ENCODE measurements at places on chromosomes 2 and 18.

DNA sequence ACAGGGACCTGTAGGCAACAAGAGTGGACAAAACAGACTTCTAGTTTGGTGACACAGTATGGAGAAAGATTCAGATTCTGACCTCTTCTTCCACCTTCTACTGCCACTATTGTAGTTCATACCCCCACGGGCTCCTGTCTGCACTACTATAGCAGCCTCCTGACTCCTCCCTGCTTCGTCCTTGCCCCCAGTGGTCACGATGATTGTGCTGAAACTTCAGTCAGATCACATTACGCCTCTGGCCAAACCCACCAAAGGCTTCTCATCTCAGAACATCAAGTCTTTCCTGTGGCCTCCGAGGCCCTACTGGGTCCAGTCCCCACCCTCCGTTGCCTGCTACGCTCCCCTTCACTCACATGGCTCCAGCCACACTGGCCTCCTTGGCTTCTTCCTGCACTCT, 147.6 kb downstream of the CYP26B1 start:
- no peak for DNase-seq

DNA sequence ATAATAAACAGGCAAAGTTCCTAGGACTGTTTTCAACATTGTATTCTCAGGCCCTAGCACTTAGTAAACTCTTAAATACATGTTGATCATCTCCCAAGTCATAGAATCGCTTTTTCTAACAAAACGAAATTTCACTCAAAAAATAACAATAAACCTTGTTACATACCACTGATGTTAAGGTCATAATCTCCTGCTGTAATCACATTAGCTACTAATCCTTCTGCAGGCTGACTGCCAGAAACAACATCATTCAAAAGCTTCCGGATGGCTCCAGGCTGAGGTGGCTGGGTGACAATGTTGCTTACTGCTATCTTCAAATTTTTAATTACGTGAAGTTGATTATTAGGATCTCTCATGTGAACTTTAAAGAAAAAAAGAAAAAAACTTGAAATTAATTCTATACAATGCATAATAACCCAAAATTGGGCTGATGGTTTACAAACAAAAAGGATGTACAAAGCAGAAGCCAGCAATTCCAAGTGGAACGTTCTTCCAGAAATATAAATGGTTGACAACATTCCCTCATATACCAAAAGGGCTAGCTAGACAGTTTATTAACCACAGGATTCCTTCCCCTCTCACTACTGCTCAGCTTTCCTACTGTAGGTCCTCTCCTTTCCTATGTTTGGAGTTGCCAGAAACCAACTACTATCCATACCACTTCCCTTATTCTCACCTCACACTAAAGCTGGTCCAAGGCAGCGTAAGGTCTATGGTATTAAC, 11.6 kb downstream of the TRAPPC8 start:
- DNase-seq = no peak

GRCh38 chr18:62011416-62011815, 118.6 kb upstream of the RNF152 start:
- no peak for DNase-seq

DNA sequence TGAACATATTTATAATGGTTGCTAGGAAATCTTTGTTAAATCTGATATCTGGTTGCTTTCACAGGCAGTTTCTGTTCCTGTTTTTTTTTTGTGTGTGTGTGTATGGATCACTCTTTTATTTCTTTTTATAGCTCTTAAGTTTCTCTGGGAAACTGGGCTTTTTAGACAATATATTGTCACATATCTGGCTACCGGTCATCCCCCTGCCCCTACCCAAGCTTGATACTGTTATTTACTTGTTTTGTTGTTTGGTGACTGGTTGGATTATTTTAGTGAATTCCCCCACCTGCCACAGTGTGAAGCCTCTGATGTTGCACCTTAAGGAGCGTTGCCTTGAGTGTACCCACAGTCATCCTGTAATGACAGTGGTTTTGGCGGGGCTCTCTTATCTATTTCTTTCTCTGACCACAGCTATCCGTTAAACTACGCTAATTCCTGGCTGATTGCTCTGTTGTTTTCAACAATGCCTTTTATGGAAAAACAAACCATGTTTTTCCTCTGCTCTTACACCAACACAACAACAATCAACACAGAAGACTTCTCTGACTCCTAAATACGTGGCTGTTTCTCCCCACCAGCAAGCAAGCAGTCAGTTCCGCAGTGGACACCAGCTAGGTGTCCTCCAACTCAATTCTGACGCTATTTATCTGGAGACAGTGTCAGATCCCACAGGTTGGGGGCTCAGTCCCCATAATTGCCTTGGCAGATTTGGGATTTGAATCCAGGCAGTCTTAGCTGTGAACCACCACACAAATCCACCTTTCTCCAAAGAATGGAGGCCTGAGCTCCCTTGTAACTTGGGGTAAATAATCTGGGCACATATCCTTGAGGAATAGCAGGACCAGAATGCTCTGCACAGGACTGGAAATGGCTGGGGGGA, 10.9 kb downstream of the GNLY start:
- no peak for DNase-seq

- no peak for DNase-seq
Measured at GRCh38 chr2:199680482-199680881, 170.5 kb downstream of the FTCDNL1 start.

DNA sequence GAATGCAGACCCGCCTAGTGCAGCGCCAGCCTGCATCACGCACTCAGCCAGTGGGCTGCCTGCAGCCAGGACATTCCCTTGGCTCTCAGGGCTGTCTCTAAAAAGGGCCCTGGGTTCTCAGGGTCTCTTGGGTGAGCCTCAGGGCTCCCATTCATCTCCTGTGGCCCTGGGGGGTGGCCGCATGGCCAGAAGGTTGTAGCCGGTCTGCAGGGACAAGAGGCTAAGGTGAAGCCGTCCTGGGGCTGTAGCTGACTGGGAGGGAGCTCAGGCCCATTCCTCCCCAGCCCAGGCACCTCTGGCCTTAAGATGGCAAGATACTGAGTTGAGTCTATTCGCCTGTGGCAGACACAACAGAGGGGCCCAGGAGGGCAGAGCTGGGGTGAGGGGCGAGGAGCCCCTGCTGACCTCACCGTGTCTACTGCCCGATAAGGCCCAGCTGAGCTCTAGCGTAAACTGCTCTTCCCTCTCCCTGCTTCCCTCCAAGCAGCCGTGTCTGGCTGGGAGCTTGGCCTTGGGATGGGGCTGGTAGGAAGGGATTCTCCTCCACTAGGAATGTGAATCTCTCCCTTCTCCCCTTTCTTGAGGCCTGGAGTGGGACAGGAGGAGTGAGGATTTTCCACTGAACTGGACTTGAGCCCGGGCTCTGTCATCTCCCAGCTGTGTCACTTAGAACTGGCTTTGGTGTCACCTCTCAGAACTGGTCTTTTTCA, 37.9 kb downstream of the INHBB start:
- no peak for DNase-seq

DNA sequence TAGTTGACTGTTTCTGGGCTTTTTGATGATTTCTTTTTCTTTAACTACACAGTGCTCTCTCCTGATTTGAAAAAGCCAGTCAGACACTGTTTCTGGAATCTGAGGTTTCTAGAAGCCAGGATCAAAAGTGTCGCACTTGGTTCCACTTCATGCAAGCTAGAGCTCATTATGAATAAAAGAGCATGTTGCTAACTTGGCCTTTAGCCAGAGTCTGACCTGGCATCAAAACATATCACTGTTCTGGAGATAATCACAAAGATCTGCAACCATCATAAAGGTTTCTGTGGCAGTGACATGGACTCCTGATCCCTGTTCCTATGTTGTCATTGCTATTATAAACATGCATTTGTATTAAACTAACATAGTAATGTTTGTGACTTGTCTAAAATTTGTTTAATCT, 76.1 kb upstream of the MAPRE2 start:
- no peak for DNase-seq

DNA sequence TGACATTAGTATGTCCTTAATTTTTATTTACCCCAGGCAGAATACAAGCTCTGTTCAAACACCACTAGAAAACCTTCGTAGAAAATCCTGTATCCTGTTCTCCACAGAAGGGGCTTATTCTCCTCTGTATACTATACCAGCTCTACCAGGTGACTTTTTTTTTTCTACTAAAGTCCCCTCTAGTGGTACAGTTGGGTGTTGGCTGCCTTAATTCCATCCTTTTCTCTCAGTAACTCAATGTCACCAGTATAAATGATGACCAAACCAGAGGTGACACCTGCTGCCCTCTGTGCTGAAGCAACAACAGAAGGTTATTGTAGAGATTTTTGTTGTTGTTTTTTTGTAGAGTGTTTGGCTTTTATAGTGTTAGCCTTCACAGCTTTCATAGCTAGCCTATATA, 1322.0 kb downstream of the LRP1B start:
- DNase-seq = no peak

DNA sequence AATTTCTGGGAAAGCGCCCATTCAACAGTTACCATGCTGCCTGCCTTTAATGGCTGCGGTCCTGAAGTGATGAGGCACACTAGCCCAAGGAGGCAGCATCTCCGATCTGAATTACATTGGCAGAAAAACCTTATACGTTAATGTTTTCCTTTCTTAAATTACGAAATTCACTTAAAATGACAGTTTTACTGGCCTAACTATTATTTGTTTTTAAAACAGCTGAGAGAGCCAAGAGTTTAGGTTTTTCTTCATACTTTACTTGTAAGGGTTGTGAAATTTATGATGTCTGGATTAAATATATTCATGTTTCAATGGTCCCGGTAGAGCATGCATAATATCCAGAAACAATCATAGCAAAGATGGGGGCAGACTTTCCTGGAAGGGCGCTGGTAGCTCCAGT, 115.2 kb upstream of the REV1 start:
- DNase-seq = no peak

GRCh38 chr2:218263817-218264641, 3.2 kb downstream of the GPBAR1 start:
- no peak for DNase-seq

DNA sequence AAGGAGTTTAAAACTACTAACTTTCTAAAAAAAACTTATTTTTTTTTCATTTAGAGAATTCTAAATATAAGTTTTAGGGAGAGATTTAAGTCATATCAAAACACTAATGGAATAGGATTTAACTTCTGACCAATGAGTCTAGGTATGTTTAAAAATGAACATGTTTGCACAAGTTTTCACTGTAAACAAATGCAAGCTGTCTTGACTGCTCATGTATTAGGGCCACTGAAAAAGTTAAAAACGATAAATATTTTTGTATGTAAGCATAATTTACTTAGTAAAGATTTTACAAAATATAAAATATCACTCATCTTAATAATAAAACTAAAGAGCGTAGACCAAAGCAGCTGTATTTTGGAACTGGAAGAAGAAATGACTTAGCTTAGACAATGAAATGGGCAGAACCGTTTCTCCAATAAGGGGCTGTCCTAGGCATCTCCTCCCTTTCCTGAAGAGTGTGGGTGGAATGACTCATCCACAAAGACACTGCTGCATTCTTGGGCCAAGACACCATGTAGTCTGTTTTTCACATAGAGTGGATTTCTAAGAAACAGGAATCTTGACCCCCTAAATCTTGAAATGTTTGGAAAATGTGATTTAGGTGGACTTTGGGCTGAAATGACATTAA, 118.8 kb downstream of the MEP1B start:
- no peak for DNase-seq

- no peak for DNase-seq
Measured at GRCh38 chr2:182744490-182744889, 28.4 kb downstream of the DNAJC10 start.

DNA sequence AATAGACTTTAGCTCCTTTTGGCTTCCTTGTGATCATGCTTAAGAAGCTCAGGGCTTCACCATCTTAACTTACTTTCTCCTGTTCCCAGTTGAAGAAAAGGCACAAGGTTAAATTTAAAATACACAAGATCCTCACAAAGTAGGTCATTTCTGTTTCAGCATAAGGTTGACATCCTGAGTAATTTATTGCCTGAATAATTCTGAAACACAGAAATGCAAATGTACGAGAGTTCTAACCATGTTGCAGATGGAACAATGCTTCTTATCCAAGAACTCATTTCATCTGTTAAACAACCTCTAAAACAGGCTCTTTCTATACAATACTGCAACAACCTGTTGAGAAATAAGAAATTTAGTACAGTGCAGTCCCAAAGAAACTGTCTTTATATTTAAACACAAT, 395.2 kb downstream of the BCL11A start:
- no peak for DNase-seq

GRCh38 chr18:69491576-69491975, 90.9 kb downstream of the DOK6 start:
- DNase-seq = no peak

GRCh38 chr2:63054841-63055225, 4.2 kb downstream of the OTX1 start:
- DNase-seq = no peak

DNA sequence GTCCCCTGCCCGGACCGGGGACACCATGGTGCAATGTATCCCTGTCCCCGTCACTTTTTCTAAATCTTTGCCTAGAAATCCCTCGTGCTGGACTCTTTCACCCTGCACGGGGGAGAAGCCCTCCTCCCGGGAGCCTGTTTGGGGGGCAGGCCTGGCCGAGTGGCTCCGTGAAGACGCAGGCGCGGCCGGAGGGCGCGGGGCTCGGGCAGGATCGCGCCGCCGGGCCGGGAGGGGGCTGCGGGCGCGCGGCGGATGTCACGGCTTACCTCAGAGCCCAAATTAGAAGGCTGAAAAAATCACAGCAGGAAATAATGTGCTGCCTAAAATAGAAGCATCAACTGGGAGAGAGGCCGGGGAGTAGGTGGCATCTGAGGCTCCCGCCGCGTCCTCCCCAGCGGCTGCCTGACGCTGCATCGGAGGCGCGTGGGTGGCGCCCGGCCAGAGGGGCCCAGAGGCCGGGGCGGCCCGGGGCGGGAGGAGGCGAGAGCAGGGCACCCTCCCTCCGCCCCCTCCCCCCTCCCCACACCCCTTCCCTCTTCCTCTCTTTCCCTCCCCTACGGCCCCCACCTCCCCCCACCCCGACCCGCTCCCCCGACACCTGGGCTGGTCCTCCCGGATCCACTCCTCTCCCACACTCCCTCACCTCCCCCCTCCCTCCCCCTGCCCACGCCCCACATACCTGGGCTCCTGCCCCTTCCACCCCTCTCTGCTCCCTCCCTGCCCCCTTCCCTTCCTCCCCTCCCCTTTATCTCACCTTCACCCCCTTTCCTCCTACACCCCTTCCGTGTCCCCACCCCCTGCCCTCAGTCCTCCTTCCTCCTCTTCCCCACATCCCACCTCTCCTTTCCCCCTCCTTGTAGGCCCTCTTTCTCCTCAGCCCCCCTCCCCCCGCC, 51.9 kb downstream of the SLC4A1AP start:
- DNase-seq = peak; percentile 22

- no peak for DNase-seq
Measured at GRCh38 chr2:8538531-8538930, 143.3 kb upstream of the ID2 start.

GRCh38 chr2:204046145-204046544, 109.6 kb downstream of the ICOS start:
- no peak for DNase-seq

DNA sequence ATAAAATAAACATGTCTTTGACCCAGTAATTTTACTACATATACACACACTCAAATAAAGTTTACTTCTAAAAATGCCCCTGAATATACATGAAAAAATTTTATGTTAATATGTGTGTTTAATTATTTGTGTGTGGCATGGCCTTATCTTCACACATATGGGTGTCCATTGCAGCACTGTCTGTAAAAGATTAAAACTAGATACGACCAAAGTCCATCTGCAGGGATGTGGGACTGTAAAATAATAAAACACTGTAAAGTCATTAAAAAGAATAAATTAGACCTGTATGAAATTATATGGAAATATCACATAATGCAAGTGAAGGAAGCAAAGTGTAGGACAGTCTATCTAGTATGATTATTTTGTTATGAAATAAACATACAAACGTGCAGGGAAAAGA, 337.3 kb downstream of the RND3 start:
- DNase-seq = no peak

- DNase-seq = no peak
Measured at GRCh38 chr2:105627534-105627933, 117.2 kb upstream of the NCK2 start.
